ENCODE measurements at places on chromosomes 7 and 10. TPM values are rescaled to one million over a fixed set of nuclear protein-coding genes. Genes with fewer than 3 reads are reported as not detected.

Gene NCOA4
- total RNA-seq = 188 TPM

Gene EIF4EBP2
- total RNA-seq = 20.8 TPM

Gene TPST1
- 49.7 TPM for total RNA-seq

Gene ASB4
- total RNA-seq = not detected

Gene DYDC2
- total RNA-seq = not detected

Gene UCN3
- total RNA-seq = not detected

GRCh38 chr7:151336027-151336708 lies 5.4 kb upstream of the NUB1 start:
- H3K4me1 ChIP-seq = 0 out of 2 replicates have a peak, but pooled peaks cover under 1% of the 10 kb centered on the region
- H3K4me3 ChIP-seq = no peak overlapping the region
- no peaks in the 10 kb centered on the region for H3K36me3 ChIP-seq
- no peak for DNase-seq
- H3K27me3 ChIP-seq = peaks cover 4% of the 10 kb centered on the region

GRCh38 chr7:109836016-109836415 lies 1254.9 kb upstream of the LRRN3 start:
- no peak for DNase-seq
- H3K27ac ChIP-seq = no peak overlapping the region
- no peaks in the 10 kb centered on the region for H3K27me3 ChIP-seq
- H3K4me3 ChIP-seq = no peak overlapping the region
- no peaks in the 10 kb centered on the region for H3K4me1 ChIP-seq

GRCh38 chr10:86603256-86603655 lies 51.1 kb upstream of the OPN4 start:
- no peak overlapping the region for H3K4me3 ChIP-seq
- DNase-seq = no peak
- H3K27ac ChIP-seq = no peak overlapping the region
- no peaks in the 10 kb centered on the region for H3K4me1 ChIP-seq

- no peaks in the 10 kb centered on the region for H3K36me3 ChIP-seq
- peaks cover 1% of the 10 kb centered on the region for H3K4me1 ChIP-seq
- no peak overlapping the region for H3K27ac ChIP-seq
- DNase-seq = no peak
Measured at GRCh38 chr10:110723224-110723891, 79.2 kb downstream of the RBM20 start.

- H3K4me1 ChIP-seq = no peaks in the 10 kb centered on the region
- no peak overlapping the region for H3K27ac ChIP-seq
- peaks cover 46% of the 10 kb centered on the region for H3K27me3 ChIP-seq
- DNase-seq = no peak
Measured at GRCh38 chr7:15688279-15688626, 1.8 kb upstream of the MEOX2 start.

- H3K4me1 ChIP-seq = no peaks in the 10 kb centered on the region
- H3K27ac ChIP-seq = no peak overlapping the region
- no peaks in the 10 kb centered on the region for H3K36me3 ChIP-seq
- no peaks in the 10 kb centered on the region for H3K27me3 ChIP-seq
- H3K4me3 ChIP-seq = no peak overlapping the region
Measured at GRCh38 chr7:117963264-117964197, 90.3 kb upstream of the CTTNBP2 start.

- peaks cover 3% of the 10 kb centered on the region for H3K4me1 ChIP-seq
- H3K27me3 ChIP-seq = no peaks in the 10 kb centered on the region
- no peak overlapping the region for H3K4me3 ChIP-seq
- no peak for DNase-seq
- H3K36me3 ChIP-seq = no peaks in the 10 kb centered on the region
Measured at GRCh38 chr7:66419210-66419609, 209.5 kb upstream of the KCTD7 start.

GRCh38 chr7:147023440-147023839 lies 906.8 kb downstream of the CNTNAP2 start:
- DNase-seq = no peak
- H3K27ac ChIP-seq = no peak overlapping the region
- H3K27me3 ChIP-seq = no peaks in the 10 kb centered on the region
- no peaks in the 10 kb centered on the region for H3K36me3 ChIP-seq
- H3K4me1 ChIP-seq = no peaks in the 10 kb centered on the region

DNA sequence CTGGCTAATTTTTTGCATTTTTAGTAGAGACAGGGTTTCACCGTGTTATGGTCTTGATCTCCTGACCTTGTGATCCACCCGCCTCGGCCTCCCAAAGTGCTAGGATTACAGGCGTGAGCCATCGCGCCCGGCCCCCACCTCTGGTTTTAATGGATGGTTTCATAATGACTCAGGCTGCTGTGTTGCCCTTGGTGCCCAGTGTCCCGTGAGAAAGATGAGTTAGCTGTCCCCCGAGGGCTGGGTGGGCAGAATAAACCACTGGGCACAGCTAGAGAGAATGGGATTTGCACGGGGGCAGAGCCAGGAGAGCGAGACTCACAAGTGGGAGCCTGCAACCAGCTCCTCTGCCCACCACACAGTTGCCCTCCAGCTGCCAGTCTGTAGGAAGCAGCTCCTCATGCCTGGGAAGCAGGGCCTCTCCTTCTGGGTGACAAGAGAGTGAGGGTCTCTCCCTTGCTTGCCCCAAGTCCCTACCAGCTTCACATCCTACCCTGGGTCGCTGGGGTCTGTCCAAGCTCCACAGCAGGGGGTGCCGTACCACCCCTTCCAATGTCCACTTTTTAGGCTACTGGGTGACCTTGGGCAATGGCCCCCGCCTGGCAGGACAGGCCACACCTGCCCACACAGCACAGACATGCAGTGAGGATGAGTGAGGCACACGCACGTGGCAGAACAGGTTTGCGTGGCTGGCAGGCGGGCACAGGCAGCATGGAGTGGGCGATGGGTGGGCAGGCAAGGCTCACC lies 16.1 kb upstream of the NDST2 start:
- H3K27me3 ChIP-seq = no peaks in the 10 kb centered on the region
- no peak overlapping the region for H3K27ac ChIP-seq
- H3K4me3 ChIP-seq = no peak overlapping the region

DNA sequence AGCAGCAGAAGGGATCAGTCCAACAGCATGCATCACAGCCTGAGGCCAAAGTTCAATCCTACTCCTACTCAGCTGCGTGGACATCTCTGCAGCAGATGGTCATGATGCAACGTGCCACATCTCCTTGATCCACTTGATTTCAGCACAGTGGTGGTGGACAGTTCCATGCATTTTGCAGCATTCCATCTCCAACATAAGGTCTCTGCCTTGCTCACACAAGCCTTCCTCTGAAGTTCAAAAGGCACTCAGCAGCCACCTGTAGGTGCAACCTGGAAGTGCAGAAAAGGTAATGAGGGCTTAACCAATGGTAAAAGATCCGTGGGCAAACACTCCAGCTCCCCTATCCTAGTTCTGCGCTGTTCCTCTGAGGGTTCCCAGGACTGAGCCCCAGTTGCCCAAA lies 57.5 kb upstream of the CHCHD3 start:
- H3K27me3 ChIP-seq = no peaks in the 10 kb centered on the region
- no peak overlapping the region for H3K4me3 ChIP-seq
- no peaks in the 10 kb centered on the region for H3K36me3 ChIP-seq
- DNase-seq = peak; percentile 49

DNA sequence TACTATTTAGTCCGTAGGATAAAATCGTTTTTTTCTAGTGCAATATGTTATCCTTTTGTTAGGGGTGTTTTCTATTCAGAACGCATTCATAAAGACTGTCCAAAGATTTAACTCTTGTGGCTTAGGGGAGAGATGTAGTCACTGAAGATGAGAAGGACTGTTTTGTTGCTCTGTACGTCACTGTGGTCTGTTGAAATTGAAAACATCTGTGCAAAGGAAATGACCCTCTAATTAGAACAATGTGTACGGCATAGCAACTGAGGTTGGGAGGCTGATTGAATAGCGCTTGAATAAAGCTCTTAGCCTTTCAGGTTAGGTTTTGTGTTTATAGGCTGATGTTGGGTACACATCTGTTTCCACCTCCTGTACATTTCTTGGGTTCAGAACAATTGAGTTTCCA lies 453.4 kb upstream of the AKR1E2 start:
- no peaks in the 10 kb centered on the region for H3K27me3 ChIP-seq
- H3K27ac ChIP-seq = no peak overlapping the region
- peaks cover 11% of the 10 kb centered on the region for H3K4me1 ChIP-seq
- no peak overlapping the region for H3K4me3 ChIP-seq
- DNase-seq = peak; percentile 99

DNA sequence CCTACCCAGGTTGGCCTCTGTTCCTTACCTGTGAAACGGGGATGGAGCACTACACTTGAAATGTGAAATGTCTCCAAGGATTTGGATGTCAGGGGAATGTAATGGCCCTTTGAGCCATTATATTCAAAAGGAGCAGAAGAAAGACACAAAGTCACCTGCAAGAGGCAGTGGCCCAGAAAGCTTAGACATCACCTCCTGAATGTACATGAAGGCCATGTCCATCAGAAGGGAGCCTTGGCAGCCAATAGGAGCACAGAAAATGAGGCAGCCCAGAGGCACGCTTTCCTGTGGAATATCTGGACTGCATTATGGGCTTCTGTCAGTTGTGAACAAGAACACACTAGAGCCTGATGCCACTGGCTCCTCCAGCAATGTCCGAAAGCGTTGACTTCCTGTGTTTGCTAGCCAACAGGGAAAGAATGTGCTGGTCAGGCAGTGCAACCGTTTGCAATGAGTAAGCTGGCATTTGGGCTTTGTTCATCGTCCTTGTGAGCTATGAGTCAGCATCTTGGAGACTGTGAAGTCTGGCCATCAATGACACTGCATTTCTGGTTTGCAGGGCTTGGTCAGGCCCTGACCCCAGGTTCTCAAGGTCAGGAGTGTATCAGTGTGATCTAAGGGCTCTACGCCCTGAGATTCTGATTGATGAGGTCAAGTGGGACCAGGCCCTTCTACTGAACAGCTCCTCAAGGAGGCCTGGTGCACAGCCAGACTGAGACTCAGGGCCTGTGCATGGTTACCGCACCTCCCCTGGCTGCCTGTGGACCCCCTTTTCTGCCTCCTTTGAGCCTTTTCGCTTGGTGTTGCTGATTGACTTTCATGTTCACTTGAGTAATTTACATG lies 222.4 kb downstream of the RPS24 start:
- H3K36me3 ChIP-seq = no peaks in the 10 kb centered on the region
- H3K27me3 ChIP-seq = no peaks in the 10 kb centered on the region
- peak overlapping the region; percentile 84 for H3K27ac ChIP-seq
- peaks cover 16% of the 10 kb centered on the region for H3K4me1 ChIP-seq
- no peak overlapping the region for H3K4me3 ChIP-seq

GRCh38 chr7:46080595-46081159 lies 159.6 kb upstream of the IGFBP3 start:
- no peak overlapping the region for H3K4me3 ChIP-seq
- H3K27ac ChIP-seq = no peak overlapping the region
- peak; percentile 17 for DNase-seq
- peaks cover 2% of the 10 kb centered on the region for H3K4me1 ChIP-seq

- H3K4me3 ChIP-seq = no peak overlapping the region
- no peaks in the 10 kb centered on the region for H3K27me3 ChIP-seq
- H3K27ac ChIP-seq = peak overlapping the region; percentile 82
- H3K4me1 ChIP-seq = peaks cover 57% of the 10 kb centered on the region
- no peak for DNase-seq
- H3K36me3 ChIP-seq = peaks cover 15% of the 10 kb centered on the region
Measured at GRCh38 chr7:137980308-137980707, 21.6 kb downstream of the CREB3L2 start.

DNA sequence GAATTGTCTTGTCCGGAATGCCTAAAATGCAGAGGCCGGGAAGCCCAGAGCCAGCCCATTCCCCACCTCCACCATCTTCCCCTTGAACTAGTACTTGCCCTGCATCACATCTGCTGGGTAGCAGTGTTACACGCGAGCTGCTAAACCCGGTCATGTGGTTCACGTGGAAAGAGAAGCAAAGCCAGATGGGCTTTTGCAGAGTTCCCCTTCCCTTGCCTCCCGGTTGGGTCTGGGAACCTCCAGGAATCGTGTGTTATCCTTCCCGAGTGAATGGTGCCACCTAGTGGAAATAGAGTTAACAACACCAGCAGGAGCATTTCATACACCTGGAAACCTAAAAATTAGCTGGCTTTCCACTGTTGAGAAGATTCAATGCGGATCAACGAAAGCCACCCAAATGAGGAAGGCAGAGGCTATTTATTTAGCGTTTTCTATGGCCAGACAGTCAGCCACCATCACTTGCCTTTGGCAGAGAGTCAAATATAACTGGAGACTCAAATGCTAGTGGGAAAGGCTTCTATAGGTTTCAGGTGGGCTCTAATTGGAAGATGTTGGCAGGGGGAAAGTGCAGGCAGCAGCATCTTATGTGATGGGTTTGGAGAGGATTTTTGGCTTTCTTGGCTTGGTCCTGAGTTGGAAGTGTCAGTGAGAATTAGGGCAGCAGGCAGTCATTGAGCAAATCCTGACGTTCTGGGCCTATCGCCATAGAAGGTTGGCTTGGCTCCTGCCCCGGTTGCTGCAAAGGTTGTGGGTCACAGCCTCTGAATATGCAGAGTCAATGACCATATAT lies 12.9 kb upstream of the DENND2A start:
- peaks cover 11% of the 10 kb centered on the region for H3K4me1 ChIP-seq
- no peak overlapping the region for H3K27ac ChIP-seq
- H3K27me3 ChIP-seq = no peaks in the 10 kb centered on the region
- H3K36me3 ChIP-seq = no peaks in the 10 kb centered on the region
- DNase-seq = peak; percentile 86
- H3K4me3 ChIP-seq = no peak overlapping the region

DNA sequence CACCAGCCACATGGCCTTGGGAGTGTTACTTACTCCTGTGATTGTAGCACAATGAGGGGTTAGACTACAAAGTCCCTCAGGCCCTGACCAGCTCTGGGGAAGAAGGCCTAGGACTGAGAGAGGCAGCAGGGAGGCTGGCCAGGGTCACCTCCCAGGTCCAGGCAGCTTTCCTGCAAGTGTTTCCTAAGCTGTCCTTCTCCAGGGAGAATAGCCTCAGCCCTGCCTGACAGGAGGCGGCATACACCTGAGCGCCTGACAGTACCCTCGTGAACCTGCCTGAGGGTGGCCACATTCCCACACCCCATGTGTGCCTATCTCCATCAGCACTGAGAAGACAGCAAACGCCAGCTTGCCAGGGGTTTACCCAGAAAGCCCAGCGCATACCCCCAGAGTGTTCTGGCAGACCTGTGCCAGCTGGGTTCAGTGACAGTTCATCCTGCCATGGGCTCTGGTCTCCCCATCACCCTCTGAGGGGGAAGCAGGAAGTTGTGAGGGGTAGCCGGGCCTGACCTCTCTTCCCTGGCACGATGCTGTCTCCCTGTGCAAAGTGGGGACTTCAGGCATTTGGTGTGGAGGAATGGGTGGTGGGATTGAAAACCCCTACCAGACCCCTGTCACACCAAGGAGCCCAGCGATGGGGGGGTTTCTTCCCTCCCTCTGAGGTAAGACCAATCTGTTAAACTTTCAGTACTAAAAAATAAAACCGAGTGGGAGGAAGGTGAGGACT lies 56.3 kb upstream of the CAMK2B start:
- peak overlapping the region; percentile 3 for H3K27ac ChIP-seq
- no peak for DNase-seq
- H3K4me3 ChIP-seq = no peak overlapping the region
- peaks cover 58% of the 10 kb centered on the region for H3K4me1 ChIP-seq
- H3K36me3 ChIP-seq = peaks cover 21% of the 10 kb centered on the region

DNA sequence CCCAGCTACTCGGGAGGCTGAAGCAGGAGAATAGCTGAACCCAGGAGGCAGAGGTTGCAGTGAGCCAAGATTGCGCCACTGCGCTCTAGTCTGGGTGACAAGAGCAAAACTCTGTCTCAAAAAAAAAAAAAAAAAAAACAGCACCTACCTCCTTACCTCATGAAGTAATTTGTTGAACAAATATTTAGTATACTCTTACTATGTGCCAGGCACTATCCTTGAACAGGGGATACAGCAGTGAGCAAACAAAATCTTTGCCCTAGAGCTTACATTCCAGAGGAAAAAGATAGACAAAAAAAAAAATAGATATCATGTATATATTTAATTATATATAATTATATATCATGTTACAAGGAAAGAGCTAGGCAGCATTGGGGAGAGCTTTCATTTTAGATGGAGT lies 36.4 kb upstream of the HERPUD2 start:
- H3K27ac ChIP-seq = no peak overlapping the region
- H3K36me3 ChIP-seq = no peaks in the 10 kb centered on the region
- peaks cover 5% of the 10 kb centered on the region for H3K27me3 ChIP-seq
- no peak for DNase-seq
